T-helper 17 cell (primary cell): ENCODE measurements at places on chromosomes 16 and 17. TPM values are rescaled to one million over a fixed set of nuclear protein-coding genes. Genes with fewer than 3 reads are reported as not detected.

Gene C16orf95
- 2.0 TPM for total RNA-seq

Gene ACE
- total RNA-seq, result 21.5 TPM

Gene HOXB1
- total RNA-seq, result not detected

GRCh38 chr17:75950421-75950820 is 9.6 kb upstream of the FBF1 start:
- no peaks in the 10 kb centered on the region for H3K27me3 ChIP-seq
- H3K4me3 ChIP-seq, result no peak overlapping the region
- H3K27ac ChIP-seq, result no peak overlapping the region
- DNase-seq, result no peak
- H3K4me1 ChIP-seq, result no peaks in the 10 kb centered on the region
- peaks cover 3% of the 10 kb centered on the region for H3K36me3 ChIP-seq

DNA sequence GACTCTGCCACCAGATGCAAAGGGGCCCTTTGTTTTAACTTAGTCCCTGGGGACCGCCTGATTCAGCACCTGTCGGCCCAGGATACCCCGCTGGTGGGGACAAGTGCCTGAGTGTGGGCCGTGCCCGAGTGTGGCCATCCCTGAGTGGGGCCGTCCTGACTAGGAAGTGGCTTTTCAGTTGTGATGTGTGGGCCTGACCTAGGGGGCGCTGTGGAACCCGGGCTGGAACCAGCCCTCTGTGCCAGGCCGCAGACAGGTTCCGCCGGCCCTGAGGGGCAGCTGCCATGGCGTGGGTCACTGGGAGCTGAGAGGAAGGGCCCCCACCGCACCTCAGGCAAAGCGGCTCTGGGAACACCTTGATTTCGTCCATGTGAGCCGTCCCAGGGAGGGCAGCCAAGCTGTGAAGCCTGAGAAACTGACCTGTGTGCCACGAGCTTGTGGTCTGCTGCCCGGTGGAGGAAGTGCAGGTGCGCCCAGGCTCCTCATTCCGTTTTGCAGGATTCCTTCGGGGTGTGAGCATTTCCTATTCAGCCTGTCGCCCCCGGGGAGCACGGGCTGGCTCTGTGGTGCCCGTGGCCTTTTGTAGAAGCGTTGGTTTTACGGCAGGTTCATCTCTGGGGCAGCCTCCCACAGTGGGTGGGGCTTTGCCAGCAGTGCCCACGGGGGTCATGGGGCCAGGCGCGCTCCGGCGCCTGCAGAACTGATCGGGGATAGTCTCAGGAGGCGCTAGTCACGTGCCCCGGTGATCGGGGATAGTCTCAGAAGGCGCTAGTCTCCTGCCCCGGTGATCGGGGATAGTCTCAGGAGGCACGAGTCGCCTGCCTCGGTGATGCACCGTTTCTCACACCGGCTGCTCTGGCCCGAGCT is 5.3 kb downstream of the RPL13 start:
- peaks cover 6% of the 10 kb centered on the region for H3K36me3 ChIP-seq
- H3K27ac ChIP-seq, result peak overlapping the region; percentile 86
- H3K4me3 ChIP-seq, result peak overlapping the region; percentile 78
- peaks cover 35% of the 10 kb centered on the region for H3K4me1 ChIP-seq
- H3K27me3 ChIP-seq, result no peaks in the 10 kb centered on the region

GRCh38 chr17:36869856-36870719 is 67.2 kb upstream of the LHX1 start:
- no peak overlapping the region for H3K4me3 ChIP-seq
- H3K36me3 ChIP-seq, result peaks cover 2% of the 10 kb centered on the region
- peaks cover 3% of the 10 kb centered on the region for H3K4me1 ChIP-seq
- peaks cover 15% of the 10 kb centered on the region for H3K27me3 ChIP-seq
- H3K27ac ChIP-seq, result no peak overlapping the region

DNA sequence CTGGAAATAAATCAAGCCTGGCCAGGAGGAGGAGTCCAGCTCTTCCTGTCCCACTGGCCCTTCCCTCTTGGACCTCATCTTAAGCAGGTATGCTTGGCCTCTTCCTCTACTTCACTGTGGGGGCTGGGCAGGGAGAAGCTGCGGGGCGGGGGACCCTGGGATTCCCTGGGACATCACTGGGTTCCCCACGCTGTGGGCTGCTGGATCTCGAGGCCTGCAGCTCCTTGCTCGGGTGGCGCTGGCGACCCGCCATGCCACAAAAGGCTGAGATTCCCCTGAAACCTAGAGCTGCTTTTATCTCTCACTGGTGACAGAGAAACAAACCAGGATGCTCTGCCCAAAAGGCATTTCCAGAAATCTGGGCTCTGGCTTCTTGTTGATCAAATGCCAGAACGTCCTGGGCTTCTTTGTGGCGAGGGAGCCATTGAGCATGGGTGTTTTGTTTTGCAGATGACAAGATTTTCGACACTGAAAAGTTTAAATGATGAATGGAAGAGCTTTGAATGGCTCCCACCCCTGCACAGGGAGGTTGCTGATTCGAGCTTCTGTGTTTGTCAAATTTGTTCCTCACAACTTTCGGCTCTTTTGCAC is 8.6 kb upstream of the PGS1 start:
- no peak for DNase-seq
- no peaks in the 10 kb centered on the region for H3K36me3 ChIP-seq
- no peak overlapping the region for H3K4me3 ChIP-seq
- no peak overlapping the region for H3K27ac ChIP-seq
- H3K27me3 ChIP-seq, result peaks cover 5% of the 10 kb centered on the region
- H3K4me1 ChIP-seq, result no peaks in the 10 kb centered on the region

GRCh38 chr16:2825049-2825742 is 4.9 kb upstream of the ZG16B start:
- no peak for DNase-seq
- no peak overlapping the region for H3K4me3 ChIP-seq
- no peaks in the 10 kb centered on the region for H3K36me3 ChIP-seq
- H3K27ac ChIP-seq, result no peak overlapping the region

GRCh38 chr17:75521951-75522727 is 3.4 kb upstream of the LLGL2 start:
- H3K4me3 ChIP-seq, result no peak overlapping the region
- no peaks in the 10 kb centered on the region for H3K27me3 ChIP-seq
- peaks cover 27% of the 10 kb centered on the region for H3K4me1 ChIP-seq
- H3K36me3 ChIP-seq, result peaks cover 5% of the 10 kb centered on the region
- H3K27ac ChIP-seq, result no peak overlapping the region
- DNase-seq, result no peak

DNA sequence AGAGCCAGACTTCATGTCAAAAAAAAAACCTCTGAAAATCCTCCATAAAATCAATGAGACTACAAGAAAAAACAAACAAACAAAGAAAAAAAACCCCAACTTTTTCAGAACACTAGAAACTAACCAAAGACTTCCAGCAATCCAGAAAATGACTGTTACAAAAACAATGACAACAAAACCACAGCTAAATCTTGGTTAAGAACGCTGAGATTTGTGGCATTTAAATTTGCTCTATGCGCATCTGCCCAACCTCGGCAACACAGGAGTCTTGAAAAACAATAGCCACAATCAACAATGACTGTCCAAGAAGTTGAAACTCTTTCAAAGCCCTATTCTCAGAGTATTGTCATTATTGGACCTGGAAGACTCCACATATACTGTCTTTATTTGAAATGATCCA is 402.4 kb downstream of the ZFHX3 start:
- no peak for DNase-seq
- no peaks in the 10 kb centered on the region for H3K36me3 ChIP-seq
- no peak overlapping the region for H3K4me3 ChIP-seq
- H3K27me3 ChIP-seq, result peaks cover 5% of the 10 kb centered on the region

Gene TEKT3
- total RNA-seq, result not detected

DNA sequence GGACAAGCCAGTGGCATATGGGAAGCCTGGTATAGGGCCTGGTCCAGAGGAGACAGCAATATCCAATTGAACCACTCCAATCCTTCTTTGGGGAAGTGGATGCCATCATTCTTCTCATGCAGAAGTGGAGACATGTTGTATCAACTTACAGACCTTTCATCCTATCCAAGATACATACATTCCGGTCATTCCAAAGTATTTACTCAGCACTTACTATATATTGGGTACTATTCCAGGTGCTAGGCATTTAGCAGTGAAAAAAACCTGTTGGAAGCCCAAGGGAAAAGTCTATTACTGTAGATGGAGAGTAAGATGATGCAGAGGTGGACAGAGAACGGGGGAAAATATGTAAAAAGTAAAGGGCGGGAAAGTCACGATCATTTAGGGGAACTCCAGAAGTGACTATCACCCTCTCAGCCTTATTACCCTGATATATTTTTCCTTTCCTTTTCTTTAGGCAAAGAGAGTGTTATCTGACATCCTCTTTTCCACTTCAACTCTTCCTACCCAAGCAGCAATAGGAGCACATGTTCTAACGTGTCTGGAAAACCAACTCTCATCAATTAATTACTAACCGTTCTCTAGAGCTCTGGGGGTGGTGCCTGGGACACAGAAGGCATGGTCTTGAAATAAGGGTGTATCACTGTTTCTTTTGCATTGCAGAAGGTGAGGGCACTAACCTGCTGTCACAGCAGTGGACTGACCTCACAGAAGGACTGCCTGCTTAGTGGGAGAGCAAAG is 210.1 kb upstream of the MAF start:
- no peak overlapping the region for H3K4me3 ChIP-seq
- H3K36me3 ChIP-seq, result no peaks in the 10 kb centered on the region
- peaks cover 51% of the 10 kb centered on the region for H3K27me3 ChIP-seq
- no peak for DNase-seq
- no peaks in the 10 kb centered on the region for H3K4me1 ChIP-seq
- H3K27ac ChIP-seq, result no peak overlapping the region

GRCh38 chr17:45740553-45741330 is 43.4 kb upstream of the CRHR1 start:
- no peak for DNase-seq
- peaks cover 58% of the 10 kb centered on the region for H3K27me3 ChIP-seq
- H3K4me1 ChIP-seq, result peaks cover 2% of the 10 kb centered on the region
- H3K27ac ChIP-seq, result no peak overlapping the region

DNA sequence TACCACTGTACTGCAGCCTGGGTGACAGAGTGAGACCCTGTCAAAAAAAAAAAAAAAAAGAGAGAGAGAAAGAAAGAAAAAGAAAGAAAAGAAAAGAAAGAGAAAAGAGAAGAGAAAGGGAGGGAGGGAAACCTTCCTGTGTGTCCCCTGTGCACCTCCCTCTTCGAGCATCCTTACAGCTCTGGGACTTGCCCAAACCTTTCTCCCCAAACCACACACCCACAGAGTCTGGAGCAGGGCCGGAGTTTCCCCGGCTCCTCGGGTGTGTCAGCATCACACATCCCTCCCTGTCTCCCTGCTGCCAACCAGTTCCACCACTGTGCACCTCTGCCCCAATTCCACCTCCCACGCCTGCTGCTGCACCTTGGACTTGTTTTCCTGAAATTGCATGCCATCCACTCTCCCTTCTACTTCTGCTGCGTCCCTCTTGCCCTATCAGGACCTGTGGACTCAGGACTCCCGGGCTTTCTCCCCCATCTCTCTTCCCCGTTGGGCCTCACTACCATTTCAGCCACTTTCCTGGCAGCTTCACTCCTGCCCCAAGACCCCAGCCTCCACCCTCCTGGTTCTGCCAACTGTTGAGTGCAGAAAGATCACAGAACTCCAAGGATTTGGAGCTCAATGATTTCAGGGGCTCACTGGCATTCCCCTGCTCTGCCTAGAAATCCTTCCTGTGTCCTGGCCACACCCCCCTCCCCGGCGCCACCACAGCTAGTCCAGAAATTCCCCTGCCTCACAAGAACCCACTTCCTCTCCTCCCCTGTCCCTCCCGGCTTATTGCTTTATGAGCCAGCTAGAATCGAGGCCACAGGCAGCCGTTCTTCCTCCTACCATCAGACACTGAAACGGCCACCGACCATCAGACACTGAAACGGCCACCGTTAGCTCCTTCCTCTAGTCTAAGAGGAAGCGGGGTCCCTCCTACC is 3.7 kb upstream of the CDK3 start:
- no peaks in the 10 kb centered on the region for H3K36me3 ChIP-seq
- peaks cover 15% of the 10 kb centered on the region for H3K4me1 ChIP-seq
- H3K4me3 ChIP-seq, result peak overlapping the region; percentile 83

Gene ARSG
- 17.2 TPM for total RNA-seq

- no peak overlapping the region for H3K4me3 ChIP-seq
- no peaks in the 10 kb centered on the region for H3K4me1 ChIP-seq
Measured at GRCh38 chr16:87541147-87541871, 48.5 kb upstream of the ZCCHC14 start.

Gene RASD1
- 0.97 TPM for total RNA-seq

DNA sequence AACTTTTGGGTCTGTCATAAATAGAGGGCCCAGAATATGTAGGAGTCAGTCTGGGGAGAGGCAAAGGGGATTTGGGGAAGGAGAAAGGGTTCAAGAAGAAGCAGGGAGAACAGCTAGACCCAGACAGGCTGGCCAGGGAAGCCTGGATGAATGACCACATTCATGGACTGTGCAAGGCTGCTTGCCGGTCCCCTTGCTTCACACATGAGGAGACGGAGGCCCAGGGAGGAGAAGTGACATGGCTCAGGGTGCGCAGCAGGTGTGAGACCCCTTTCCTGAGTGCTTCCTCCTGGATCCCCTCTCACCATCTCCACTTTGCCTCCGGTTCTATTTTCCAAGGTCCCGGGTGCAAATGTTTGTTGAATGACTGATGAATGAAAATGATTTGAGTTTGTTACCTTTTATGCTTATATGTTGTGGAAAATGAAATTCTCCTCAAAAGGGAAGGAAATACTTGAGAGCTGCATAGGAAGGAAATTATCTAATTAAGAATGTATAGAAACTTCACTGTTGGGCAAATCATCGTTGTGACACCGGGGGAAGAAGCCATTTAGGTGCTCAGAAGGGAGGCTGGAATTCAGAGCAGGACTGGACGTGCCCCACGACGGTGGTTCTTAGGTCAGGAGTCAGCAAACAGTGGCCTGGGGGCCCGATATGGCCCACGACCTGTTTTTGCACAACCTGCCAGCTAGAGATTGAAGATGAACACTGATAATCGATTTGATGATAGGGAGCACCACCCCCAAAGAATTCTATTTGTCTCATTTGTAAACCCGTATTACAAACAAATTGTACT is 559 bp downstream of the ITGAM start:
- peak overlapping the region; percentile 77 for H3K27ac ChIP-seq
- peak overlapping the region; percentile 72 for H3K4me3 ChIP-seq
- DNase-seq, result no peak
- H3K36me3 ChIP-seq, result peaks cover 2% of the 10 kb centered on the region
- H3K4me1 ChIP-seq, result peaks cover 26% of the 10 kb centered on the region
- H3K27me3 ChIP-seq, result peaks cover 9% of the 10 kb centered on the region

Gene SDR42E2
- total RNA-seq, result 2.3 TPM

- H3K36me3 ChIP-seq, result peaks cover 13% of the 10 kb centered on the region
- peak overlapping the region; percentile 79 for H3K4me3 ChIP-seq
- peaks cover 18% of the 10 kb centered on the region for H3K4me1 ChIP-seq
Measured at GRCh38 chr16:31331141-31331764, 23.7 kb upstream of the ITGAX start.

Gene KRT9
- total RNA-seq, result not detected

DNA sequence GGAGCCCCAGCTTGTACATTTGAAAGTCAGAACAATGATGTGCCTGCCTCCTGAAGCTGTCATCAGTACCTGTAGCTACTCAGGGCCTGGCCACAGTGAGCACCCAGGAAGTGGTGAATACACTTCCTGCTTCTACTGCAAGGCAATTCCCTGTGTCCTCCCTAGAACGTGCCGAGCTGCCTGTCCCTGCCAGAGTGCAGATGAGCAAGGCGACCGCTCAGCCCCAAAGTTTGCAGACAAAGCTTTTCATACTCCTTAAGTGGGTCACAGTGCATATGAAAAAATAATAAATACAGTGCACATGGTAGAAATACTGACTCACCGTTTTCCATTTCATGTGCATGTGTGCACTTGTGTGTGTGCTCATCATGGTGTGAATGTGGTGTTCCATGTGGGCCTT is 77.3 kb downstream of the MPRIP start:
- H3K4me3 ChIP-seq, result peak overlapping the region; percentile 72
- H3K27ac ChIP-seq, result peak overlapping the region; percentile 95
- no peaks in the 10 kb centered on the region for H3K36me3 ChIP-seq
- no peaks in the 10 kb centered on the region for H3K27me3 ChIP-seq
- H3K4me1 ChIP-seq, result peaks cover 76% of the 10 kb centered on the region

Gene DYNC1LI2
- 77.5 TPM for total RNA-seq
